ENCODE measurements at places on chromosomes 1 and 21. TPM values are rescaled to one million over a fixed set of nuclear protein-coding genes. Genes with fewer than 3 reads are reported as not detected.

The FTCD gene
- 46.9 TPM for polyA plus RNA-seq

The SASS6 gene
- 8.4 TPM for polyA plus RNA-seq

The AK5 gene
- polyA plus RNA-seq = 5.3 TPM

The MRAP gene
- polyA plus RNA-seq = not detected

The TOR1AIP2 gene
- 36.3 TPM for polyA plus RNA-seq

The MTARC1 gene
- polyA plus RNA-seq = 20.3 TPM

The CELA2A gene
- polyA plus RNA-seq = not detected

The SYPL2 gene
- 12.7 TPM for polyA plus RNA-seq

The ENTREP3 gene
- polyA plus RNA-seq = 20.0 TPM

The PTPN22 gene
- 0.53 TPM for polyA plus RNA-seq

The OR2M3 gene
- polyA plus RNA-seq = 0.04 TPM

The UTS2 gene
- not detected for polyA plus RNA-seq

The CFAP107 gene
- polyA plus RNA-seq = 1.1 TPM

The KDF1 gene
- polyA plus RNA-seq = 8.7 TPM

The OR2T11 gene
- polyA plus RNA-seq = not detected

- no peak for DNase-seq
Observed at GRCh38 chr1:218080863-218081262, 204.2 kb upstream of the RRP15 start.

GRCh38 chr1:185367218-185367617 is 50.2 kb upstream of the IVNS1ABP start:
- no peak for DNase-seq

- no peak for DNase-seq
Observed at GRCh38 chr1:36212782-36213181, 11.5 kb upstream of the THRAP3 start.

- no peak for DNase-seq
Observed at GRCh38 chr1:87980494-87980893, 651.8 kb downstream of the LMO4 start.

GRCh38 chr1:150622303-150622975 is 7.0 kb downstream of the ENSA start:
- no peak for DNase-seq

DNA sequence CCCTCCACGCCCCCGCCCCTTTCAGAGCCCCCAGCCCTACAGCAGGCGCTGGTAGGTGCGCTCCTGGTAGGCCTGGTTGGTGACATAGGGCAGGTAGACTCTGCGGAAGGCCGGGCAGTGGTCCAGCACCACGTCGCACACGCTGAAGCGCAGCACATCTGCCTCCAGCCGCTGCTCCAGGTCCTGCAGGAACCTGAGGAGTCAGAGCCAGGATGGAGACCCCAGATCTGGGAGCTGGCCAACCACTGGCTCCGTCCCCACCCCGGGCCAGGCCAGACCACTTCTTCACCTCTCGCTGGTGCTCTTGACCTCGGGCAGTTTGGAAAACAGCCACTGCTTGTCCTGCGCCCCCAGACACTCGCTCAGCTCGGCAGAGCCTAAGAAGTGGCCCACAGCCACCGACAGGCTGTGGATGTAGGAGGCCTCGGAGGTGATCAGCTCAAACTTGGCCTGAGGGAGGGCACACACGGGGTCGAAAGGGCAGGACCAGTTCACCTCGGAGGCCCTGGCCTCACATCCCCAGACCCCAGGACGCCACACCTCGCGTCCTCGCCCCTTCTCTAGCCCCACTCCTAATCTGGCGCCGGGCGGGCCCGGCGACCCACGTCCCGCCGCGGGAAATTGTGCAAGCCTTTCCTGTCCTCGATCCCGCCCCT is 6.4 kb downstream of the ARHGEF19 start:
- DNase-seq = no peak

DNA sequence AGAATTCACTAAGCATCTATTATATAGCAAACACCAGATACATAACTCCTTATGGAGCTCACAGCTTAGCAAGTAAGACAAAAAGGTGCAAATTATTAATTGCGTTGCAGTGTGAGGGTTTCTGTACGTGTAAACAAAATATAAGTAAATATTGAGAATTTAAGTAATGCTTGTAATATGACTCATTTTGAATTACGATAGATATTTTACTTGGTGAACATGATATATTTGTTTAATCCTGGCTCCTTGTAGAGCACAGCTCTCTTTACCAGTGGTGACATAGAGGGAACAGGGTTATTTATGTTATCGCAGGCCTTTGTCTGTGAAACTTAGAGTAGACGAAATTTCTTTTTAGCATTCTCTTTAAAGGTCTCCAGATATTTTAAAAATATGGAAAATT is 36.4 kb downstream of the LYPLAL1 start:
- no peak for DNase-seq

DNA sequence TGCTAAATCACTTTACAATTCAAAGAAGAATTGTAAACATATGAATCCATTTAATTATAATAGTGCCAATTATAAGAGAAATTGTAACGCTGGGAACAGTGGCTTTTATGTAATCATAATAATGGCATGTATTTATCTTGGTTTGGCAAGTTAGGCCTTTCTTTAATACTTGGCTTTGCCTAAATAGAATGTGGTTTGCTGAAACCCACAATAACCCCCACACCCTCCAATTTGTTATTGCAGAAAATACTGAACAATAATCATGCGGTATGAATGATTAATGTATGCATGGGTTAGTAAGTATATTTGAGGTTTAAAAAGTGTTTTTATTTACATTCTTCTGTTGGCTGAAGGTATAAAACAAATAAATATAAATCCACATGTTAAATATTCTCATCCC is 138.2 kb downstream of the NFIA start:
- no peak for DNase-seq

- DNase-seq = no peak
Observed at GRCh38 chr1:84959294-84959693, 37.6 kb downstream of the MCOLN2 start.

DNA sequence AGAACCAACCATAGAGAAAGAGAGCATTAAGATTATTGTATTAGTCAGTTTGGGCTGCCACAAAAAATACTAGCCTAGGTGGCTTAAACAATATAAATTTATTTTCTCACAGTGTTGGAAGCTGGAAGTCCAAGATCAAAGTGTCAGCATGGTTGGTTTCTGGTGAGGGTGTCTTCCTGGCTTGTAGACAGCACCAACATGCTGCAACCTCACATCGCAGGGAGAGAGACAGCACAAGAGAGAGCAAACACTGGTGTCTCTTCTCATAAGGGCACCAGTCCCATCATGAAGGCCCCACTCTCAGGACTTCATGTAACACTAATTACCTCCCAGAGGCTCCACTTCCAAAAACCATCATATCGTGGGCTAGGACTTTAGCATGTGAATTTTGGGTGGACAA is 30.6 kb upstream of the HAO2 start:
- DNase-seq = no peak

DNA sequence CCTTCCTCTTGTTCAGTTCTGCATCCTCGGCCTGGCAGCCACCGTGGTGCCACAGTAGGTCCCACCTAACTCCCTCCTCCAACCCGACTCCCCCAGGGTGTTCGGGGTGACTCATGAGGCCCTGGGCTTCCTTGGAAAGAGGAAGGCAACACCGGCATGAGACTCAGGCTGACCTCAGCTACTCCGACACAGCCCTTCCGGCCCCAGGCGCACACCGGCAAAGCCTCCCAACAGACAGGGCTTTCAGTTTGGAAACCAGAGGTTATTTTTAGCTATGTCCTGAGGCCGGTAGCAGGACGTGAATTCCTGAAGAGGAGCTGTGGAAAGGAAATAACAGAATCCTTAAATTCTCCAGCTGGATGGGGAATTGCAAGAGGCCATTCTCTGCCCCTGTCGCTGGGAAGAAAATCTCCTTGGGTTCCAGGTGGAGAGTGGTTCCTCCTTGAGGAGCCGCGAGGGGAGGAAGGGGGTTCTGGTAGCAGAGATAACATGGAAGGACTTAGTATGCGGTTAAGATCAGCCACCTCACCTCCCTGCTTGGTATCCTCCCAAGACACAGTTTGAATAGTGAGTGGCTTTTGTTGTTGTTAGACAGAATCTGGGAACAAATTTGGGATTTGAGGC is 24.4 kb downstream of the PLXNA2 start:
- no peak for DNase-seq

GRCh38 chr21:26588446-26588845 is 15.4 kb upstream of the CYYR1 start:
- no peak for DNase-seq

- DNase-seq = no peak
Observed at GRCh38 chr1:155210314-155211104, 2.0 kb downstream of the MTX1 start.

DNA sequence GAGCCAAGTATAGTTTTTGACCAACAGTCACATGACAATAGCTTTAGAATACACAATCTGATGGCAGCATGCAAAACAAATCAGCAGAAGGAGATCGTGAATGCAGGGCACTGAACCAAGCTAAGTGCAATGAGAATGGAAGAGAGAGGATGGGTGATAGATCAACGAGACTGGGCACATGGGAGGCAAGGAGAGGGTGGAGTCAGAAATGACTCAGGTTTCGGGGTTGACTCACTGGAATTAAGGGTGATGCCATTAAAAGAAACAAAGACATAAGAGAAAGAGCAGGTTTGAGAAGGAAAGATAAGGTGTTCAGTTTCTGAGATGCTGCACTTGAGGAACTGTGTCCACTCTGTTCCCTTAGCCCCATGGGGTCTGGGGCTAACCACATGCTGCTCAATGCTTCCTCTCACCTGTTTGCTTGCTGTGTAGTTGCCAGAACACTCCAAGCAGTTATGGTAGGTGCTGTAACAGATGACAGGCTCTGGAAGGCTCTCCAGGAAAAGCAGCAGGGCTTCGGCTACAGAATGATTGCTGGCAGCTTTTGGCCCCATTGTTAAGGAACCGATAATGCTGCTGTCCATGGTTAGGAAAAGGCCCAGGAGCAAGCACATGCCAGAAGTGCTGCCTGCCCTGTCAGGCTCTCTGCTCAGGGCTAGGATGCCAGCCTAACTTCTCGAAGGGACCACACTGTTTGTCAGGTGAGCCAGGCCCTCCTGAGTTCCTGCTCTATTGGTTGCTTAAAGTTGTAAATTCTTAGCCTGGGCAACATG is 6.1 kb upstream of the MTF1 start:
- DNase-seq = no peak

DNA sequence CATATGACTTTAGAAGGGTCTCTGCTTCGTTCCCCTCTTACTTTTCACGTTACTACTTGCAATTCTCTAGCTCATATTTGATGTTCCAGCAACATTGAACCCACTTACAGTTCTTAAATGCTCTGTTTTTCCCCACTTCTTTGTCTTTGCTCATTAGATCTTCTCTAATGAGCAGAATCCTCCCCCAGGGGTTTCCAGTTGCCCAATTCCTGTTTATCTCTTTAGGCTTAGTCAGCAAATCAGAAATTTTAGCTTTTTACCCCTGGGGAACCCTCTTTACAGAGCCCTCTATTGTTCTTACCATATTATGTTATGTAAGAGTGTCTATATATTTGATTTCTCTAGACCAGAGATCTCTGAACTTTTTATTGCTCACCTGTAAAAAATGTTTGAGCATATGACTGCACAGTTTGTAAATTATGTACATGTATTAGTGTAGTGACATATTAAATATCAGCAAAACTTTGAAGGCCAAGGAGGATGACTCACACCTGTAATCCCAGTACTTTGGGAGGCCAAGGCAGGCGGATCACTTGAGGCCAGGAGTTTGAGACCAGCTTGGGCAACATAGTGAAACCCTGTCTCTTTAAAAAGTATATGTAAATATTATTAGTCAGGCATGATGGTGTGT is 71.4 kb downstream of the FNBP1L start:
- DNase-seq = no peak

GRCh38 chr1:206699626-206700025 is 14.9 kb downstream of the MAPKAPK2 start:
- no peak for DNase-seq

- no peak for DNase-seq
Observed at GRCh38 chr1:147892216-147892615, 10.4 kb upstream of the GJA8 start.

DNA sequence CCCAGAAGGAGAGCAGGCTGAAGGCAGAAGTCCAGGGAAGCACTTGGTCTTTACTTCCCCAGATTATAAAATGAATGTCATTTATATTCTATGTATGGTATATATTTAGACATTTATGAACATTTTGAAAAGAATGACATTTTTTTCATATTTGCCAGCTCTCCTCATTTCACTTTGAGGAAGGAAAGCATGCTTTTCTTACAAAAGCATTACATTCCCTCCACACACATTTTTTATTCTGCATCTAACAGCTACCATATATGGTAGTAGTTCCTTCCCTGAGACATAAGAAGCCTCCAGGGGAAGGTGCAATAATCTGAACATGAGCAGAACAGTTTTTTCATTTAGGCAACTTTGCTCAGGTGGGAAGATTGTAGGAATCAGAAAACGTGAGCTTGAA is 94.0 kb downstream of the LRRC7 start:
- DNase-seq = no peak

- DNase-seq = no peak
Observed at GRCh38 chr1:89355056-89355455, 8.8 kb upstream of the GBP6 start.

DNA sequence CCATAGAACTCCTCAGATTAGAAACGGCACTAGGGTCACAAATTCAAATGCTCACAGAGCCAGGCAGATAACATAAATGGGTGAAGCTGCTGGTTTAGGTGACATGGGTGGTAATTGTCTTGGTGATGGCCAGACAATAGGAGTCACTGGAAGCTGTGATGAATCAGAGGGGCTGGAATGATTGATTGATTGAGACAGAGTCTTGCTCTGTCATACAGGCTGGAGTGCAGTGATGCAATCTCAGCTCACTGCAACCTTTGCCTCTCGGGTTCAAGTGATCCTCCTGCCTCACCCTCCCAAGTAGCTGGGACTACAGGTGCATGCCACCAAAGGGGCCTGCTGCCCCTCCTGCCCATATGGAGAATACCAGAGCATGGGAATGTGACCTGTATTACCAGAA is 63.0 kb downstream of the HIVEP3 start:
- no peak for DNase-seq

- no peak for DNase-seq
Observed at GRCh38 chr1:228144193-228144992, 4.3 kb downstream of the GUK1 start.

DNA sequence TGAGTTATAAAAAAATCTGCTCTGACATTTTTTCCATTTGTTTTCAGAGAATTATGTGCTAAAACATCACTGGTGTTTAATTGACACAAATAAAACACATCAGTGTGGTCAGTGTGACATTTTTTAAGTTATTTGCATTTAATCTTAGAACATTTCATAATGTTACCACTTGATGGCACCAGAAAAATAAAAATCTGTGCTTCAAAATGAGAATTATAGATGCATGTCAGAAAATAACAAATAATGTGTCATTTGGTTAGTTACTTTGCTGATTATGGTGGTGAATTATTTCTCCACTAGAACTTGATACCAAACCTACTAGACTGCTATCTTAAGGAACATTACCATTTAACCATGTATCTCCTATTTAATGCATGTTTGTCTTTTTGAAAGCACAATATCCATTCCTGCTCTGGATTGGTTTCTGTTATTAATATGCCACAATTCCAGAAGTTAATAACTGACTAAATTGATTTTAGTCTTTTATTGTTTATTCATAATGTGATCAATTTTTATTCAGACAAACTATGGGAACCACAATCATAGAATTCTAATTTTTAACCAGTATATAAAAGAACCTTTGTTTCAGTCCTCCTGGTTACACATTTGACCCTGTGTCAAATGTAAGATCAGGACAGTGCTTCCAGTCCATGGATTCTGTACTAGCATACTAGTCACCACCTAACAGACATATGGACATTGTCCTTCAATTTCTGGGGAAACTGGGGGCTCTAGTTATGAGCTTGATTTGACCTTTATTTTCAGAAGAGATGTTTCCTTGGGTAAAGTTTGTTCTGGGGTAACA is 81.0 kb downstream of the RPS6KC1 start:
- DNase-seq = no peak
